Fibroblast of lung (primary cell): ENCODE measurements at places on chromosomes 16 and 17. TPM values are rescaled to one million over a fixed set of nuclear protein-coding genes. Genes with fewer than 3 reads are reported as not detected.

CNGB1 gene
- total RNA-seq: not detected in 2 replicates

ZFHX3 gene
- 5.4 and 7.3 TPM in 2 replicates for total RNA-seq

CDH13 gene
- total RNA-seq: 21.1 and 27.6 TPM in 2 replicates

CCL4 gene
- not detected in 2 replicates for total RNA-seq

PPL gene
- total RNA-seq: 43.7 and 50.5 TPM in 2 replicates

TRIM16 gene
- 41.6 and 63.1 TPM in 2 replicates for total RNA-seq

C16orf74 gene
- total RNA-seq: 5.4 and 6.4 TPM in 2 replicates

TPSAB1 gene
- not detected in 2 replicates for total RNA-seq

MYO18A gene
- 50.3 and 133 TPM in 2 replicates for total RNA-seq

ABCA6 gene
- total RNA-seq: 12.9 and 23.1 TPM in 2 replicates

TBX21 gene
- not detected in 2 replicates for total RNA-seq

CLEC19A gene
- total RNA-seq: not detected in 2 replicates

SCRN2 gene
- 22.3 and 40.8 TPM in 2 replicates for total RNA-seq

CACNG3 gene
- total RNA-seq: not detected in 2 replicates

DNAI2 gene
- not detected in 2 replicates for total RNA-seq

CDH3 gene
- total RNA-seq: 0.26 TPM in 1 of 2 replicates, not detected in the other

DGKE gene
- total RNA-seq: 4.4 and 6.4 TPM in 2 replicates

TMIGD1 gene
- not detected in 2 replicates for total RNA-seq

ABCC11 gene
- total RNA-seq: under 0.01 and 0.17 TPM in 2 replicates

PPP1R27 gene
- total RNA-seq: under 0.01 TPM in 1 of 2 replicates, not detected in the other

PYY gene
- total RNA-seq: 0.33 TPM in 1 of 2 replicates, not detected in the other

CFAP97D1 gene
- under 0.01 TPM in 1 of 2 replicates, not detected in the other for total RNA-seq

G6PC1 gene
- total RNA-seq: not detected in 2 replicates

KLHL10 gene
- total RNA-seq: 0.26 and 0.33 TPM in 2 replicates

DLX3 gene
- not detected in 2 replicates for total RNA-seq

WDR59 gene
- total RNA-seq: 14.9 and 16.0 TPM in 2 replicates
